ENCODE measurements at places on chromosomes 4 and X.
A peak's percentile ranks its signal among the peaks of the same experiment; 100 is the strongest.

GRCh38 chr4:157727163-157727562, 445.7 kb downstream of the GASK1B start:
- DNase-seq: no peak

- no peak for DNase-seq
These were observed 168.8 kb downstream of the PCDH18 start for GRCh38 chr4:137363496-137363895.

DNA sequence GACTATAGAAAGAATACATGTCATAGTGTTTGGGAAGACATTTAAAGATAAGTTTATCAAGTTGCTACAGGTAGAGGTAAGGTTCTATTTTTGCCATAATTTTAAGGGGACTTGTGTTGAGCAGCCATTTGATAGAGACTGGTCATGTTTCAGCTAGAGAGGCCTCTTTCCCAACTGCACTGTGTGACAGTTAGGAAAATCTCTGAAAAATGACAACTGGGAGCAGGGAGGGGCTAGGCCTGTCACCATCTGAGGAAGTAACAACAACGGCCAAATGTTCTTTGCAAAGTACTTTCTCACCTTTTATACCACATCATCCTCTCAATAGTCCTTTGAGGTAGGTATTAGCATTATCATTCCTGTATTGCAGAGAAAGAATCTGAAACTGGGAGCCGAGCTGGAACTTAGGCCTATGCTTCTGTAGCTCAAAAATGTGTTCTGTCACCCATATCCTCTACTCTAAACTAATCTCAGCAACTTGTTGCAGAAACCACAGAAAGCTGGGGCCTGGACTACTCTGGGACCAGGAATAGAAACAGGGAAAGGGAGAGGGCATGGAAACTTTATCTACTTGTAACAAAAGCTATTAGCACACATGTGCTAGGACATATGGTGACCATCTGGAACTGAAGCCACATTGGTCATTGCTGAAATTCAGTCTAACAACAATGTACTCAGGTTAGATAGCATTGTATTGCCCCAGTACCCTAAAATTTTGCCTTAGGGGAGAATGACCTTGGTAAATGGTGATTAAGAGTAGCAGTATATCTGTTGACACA, 198.9 kb downstream of the MID1IP1 start:
- no peak for DNase-seq

DNA sequence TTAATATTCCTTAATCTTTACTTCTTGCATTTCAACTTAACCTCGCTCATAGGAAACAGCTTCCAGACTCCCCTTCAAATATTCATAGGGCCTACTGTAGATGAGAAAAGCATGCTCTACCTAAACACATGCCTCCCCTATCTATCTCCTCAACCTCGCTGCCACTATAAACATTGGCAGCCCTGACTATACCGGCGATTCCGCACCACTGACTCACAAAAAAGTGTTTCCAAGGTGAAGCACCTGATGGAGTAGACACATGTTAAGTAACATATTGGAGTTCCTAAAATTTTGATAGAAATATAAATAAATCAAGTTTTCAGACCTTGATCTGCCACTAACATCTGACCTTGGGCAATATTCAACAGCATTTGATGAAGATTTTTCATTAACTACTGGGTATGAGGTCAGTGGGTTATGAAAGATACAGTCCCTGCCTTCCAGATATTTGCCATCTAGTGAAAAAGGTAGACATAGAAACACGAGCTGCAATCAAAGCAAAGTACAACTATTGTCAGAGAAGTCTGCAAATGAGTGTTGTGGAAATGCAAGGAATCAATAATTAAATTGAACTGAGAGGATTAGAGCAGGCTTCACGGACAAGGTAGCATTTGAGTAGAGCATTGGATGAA, 184.2 kb downstream of the MAML3 start:
- DNase-seq: no peak

DNA sequence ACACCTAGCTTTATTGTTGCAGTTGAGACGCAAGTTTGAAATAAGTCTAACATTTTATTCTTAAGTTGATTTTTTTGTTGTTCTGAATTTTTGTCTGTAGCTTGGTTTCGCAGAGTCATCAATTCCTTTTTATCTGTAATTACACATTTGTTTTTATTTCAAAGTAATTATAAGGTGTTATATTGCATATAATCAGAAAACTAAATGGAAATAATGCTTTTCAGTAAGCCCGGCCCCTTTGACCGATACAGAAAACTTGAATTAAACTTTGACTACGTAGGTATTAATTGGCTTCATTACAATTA, 2.1 kb downstream of the KDM6A start:
- no peak for DNase-seq

GRCh38 chr4:39415678-39416283, 9.1 kb downstream of the KLB start:
- DNase-seq: peak; percentile 0

GRCh38 chrX:139642241-139642927, 65.6 kb downstream of the MCF2 start:
- DNase-seq: no peak

DNA sequence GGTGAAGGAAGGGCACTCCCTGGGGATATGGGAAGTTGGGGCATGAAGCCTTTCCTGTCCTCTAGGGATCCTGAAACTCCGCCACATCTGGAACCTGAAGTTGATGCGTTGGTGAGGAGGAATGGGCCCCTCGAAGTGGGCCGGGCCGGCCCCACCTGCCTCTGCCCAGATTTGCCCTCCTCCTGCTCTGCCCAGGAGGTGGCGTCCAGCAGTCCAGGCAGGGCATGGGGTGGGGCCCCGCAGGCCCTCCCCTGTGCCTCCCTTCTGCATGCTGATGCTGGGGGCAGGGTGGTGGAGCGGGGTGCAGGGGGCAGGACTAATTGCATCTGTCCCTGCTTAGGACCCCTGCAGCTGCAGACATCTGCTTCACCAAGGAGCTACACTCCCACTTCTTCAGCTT, 1.8 kb downstream of the TAFAZZIN start:
- DNase-seq: no peak
